ENCODE measurements at places on chromosomes 7 and 10.

GRCh38 chr10:93309062-93309461 is 173.1 kb downstream of the MYOF start:
- DNase-seq: no peak

DNA sequence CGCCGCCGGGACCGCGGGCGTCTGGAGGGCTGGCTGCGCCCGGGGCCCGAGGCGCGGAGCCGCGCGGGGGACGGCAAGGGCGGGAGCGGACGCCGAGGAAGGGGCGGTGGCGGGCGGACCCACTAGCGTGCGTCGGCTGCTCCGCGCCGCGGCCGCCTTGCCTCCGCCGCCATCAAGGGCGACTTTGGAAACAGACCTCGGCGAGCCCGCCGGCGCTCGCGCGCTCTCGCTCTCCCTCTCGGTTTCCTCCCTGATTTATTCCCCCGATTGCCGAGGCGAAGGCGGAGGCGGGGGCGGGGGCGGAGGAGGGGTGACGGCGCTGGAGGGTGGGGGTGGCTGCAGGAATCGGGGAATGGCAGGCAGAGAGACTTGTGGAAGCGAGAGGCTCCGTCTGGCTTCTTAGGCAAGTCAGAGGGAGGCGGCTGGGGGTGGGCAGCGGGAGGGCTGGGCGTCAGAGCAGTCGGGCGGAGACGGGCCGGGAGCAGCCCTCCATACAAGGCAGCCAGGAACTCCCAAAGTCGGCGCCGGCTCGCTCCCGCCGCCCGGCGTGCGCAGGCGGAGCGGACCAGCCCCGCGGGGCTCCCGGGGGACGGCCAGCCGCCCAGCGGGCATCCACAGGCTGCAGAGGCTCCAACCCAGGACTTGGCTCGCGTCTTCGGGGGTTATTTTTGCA is at the start of gene CACNA2D1:
Gene CACNA2D1 (minus strand): TSS at position 231 of the 673 bp plus-strand sequence.
- DNase-seq: no peak

DNA sequence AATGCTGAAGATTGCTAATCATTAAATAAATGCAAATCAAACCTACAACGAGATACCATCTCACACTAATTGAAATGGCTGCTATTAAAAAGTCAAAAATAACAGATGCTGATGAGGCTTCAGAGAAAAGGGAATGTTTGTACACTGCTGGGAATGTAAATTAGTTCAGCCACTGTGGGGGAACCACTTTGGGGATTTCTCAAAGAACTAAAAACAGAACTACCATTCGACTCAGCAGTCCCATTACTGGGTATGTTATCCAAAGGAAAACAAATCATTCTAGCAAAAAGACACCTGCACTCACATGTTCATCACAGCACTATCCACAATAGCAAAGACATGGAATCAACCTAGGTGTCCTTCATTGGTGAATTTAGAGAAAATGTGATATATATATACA is 379.0 kb upstream of the CNTNAP2 start:
- DNase-seq: no peak

GRCh38 chr10:2812631-2813030 is 254.7 kb upstream of the PFKP start:
- no peak for DNase-seq

GRCh38 chr7:116518961-116519360 is 5.9 kb upstream of the CAV1 start:
- no peak for DNase-seq

GRCh38 chr10:74032900-74033655 is 35.2 kb downstream of the VCL start:
- no peak for DNase-seq
